CD14-positive monocyte (primary cell): ENCODE measurements at places on chromosomes 4 and X.

DNA sequence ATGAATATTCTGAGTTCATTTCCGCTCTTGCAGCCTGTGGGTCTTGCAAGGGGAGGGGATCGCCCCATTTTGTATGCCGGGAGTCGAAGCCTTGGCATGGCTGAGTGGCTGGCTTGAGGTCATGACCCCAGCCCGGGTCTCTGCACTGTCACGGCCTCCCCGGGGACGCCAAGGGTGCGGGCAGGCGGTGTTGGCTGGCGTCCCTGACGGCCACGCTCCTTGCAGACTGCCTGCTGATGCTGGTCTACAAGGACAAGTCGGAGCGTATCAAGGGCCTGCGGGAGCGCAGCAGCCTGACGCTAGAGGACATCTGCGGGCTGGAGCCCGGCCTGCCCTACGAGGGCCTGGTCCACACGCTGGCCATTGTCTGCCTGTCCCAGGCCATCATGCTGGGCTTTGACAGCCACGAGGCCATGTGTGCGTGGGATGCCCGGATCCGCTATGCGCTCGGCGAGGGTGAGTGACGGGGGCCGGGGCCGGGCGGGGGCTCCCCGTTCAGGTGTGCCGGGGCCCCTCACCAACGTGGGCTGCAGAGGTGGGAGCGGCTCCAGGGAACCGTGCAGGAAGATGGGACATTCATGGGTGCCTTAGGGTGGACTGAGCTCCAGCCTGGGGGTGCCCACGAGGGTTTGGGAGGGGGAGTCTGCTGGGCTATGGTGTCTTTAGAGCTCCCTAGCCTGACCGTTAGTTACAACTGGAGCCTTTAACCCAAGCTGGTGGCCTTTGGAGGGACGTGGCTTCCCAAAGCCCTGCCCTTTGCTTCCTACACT, 10.3 kb downstream of the DOK7 start:
- no peak for DNase-seq

DNA sequence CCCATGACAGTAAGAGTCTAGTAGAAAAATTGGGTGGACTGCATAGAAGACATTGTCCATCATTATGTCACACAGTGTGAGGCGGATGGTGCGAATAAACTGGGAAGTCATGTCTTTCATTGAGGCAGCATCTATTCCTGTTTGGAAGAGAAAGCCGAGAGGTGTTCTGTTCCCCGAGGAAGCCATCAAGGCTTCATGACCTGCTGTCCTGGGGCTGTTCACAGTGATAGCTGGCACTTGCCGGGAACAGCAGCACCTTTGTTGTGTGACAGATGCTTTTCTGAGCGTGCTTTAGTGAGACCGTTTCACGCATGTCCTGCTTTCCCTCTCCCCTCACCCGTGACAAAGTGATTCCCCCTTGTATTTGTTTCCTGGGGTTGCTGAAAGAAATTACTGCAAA, 20.3 kb downstream of the RGS12 start:
- no peak for DNase-seq

- DNase-seq: no peak
Measured at GRCh38 chr4:33802578-33802977, 2441.7 kb downstream of the ARAP2 start.

GRCh38 chr4:173014113-173014558, 154.5 kb upstream of the GALNT7 start:
- peak; percentile 37 for DNase-seq

DNA sequence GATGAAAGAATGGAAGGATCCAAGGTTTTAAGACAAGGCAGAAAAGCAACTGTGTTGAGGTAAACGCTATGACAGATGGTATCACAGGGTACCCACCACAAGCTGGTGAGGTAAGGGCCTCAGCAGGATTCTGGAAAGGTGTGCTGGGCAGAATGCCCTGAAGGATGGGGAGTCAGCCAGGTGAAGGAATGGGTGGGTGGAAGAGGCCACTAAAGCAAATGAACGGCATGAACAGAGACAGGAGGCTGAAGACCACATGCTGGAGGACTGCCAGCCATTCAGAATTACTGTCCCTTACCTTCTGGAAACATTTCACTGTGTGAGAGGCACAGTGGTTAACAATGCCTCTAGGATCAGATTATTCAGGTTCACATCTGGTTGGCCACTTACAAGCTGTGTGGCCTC, 23.6 kb downstream of the GPRIN3 start:
- no peak for DNase-seq

DNA sequence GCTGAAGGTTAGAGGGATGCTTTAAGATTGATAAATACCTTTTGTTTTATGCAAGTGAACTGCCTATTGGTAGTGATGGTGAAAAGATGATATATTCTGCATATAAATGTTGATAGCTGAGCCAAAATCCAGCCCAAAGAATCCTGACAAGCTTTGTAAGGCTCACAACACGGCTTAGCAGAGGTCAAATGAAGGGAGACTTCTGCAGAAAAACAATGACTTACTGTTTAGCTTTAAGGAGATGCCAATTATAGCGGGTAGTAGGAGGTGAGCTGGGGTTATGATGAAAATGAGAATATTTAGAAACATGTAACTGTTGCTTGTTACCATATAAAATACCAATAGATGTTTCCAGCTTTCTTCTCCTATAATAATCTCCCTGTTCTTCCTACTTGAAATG, 97.1 kb downstream of the AFF1 start:
- no peak for DNase-seq

GRCh38 chr4:163967263-163967662, 472.8 kb downstream of the TMA16 start:
- no peak for DNase-seq

- DNase-seq: no peak
Measured at GRCh38 chr4:94345266-94345665, 2.6 kb upstream of the HPGDS start.

- DNase-seq: no peak
Measured at GRCh38 chr4:153541456-153542096, 75.4 kb downstream of the TMEM131L start.

DNA sequence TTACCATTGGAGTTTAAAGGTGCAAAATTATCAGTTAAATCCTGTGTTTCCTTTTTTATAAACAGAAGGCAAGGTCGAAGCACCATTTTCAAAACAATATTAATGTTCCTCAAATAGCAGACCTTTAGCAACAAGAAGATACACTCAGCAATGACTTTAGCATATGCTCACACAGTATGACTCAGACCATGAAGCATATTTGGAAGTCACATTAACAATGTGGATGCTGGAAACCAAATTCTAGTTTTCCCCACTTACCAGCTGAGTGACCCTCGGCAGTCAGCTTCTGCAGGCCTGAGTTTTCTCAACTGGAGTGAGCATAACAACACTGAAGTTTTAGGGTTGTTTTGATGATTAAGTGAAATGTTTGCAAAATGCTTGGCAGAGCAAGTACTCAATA, 130.5 kb downstream of the ANK2 start:
- DNase-seq: no peak

DNA sequence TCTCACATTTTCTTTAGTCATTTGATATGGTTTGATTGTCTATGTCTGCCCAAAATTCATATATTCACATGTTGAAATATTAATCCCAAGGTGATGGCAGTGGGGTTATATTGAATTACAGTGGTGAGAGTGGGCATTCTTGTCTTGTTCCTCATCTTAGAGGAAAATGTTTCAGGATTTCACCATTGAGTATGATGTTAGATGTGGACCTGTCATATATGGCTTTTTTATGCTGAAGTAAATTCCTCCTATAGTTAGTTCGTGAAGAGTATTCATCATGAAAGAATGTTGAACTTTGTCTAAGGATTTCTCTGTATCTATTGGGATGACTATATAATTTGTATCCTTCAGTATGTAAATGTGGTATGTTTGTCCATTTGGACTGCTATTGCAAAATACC, 512.3 kb upstream of the EPHA5 start:
- DNase-seq: no peak

GRCh38 chr4:4754641-4755040, 104.8 kb upstream of the MSX1 start:
- no peak for DNase-seq

- peak; percentile 48 for DNase-seq
Measured at GRCh38 chrX:150772150-150772970, 79.2 kb downstream of the MTMR1 start.
